ENCODE measurements at places on chromosomes 2 and 18.

DNA sequence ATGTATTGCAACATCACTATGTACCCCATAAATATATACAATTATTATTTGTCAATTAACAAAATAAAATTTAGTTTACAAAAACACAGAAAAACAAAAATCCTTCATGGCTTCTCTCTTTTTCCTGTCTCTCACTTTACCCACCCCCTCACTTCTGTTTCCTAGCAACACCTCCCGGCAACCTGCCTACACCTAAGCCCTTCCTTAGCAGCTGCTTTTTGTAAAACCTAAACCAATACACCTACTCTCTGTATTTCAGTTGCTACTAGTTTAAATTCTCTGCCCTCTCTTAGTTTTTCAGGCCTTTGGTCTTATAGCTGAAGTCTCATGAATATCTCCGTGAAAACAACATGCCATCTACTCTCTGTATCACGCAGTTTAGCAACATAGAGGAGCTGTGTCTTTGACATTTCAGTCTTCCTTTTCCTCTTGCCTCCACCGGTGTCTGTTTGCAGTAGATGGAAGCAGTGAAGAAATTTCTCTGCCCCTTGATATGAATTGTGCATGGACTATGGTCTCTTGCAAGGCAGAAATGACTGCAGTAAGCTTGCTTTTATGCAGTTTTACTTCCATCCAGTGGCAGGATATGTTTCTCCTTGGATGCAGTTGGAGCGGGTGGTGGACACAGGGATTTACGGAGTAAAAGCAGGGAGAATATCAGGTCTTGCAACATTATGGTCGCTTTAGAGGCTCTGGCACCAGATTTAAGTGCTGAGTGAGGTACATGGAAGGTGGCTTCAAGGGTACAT is 42.0 kb upstream of the ZDBF2 start:
- DNase-seq = no peak

DNA sequence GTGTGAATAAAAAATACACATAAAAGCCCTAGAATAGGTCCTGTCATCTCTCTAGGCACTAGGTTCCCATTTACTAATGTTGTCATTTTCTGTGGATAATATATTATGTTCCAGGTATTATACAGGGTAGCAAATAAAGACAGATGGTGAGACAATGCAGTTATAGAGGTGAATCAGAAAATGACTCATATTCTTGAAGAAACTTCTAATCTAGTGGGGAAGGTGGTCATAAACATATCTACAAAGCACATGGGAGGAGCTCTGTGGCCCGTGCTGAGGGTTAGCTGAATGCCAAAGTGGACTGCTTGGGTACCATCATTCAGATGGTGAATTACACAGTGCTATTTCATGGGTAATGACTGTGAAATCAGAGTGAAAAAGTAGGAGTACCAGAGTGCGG is 700.9 kb downstream of the ERBB4 start:
- DNase-seq = no peak

DNA sequence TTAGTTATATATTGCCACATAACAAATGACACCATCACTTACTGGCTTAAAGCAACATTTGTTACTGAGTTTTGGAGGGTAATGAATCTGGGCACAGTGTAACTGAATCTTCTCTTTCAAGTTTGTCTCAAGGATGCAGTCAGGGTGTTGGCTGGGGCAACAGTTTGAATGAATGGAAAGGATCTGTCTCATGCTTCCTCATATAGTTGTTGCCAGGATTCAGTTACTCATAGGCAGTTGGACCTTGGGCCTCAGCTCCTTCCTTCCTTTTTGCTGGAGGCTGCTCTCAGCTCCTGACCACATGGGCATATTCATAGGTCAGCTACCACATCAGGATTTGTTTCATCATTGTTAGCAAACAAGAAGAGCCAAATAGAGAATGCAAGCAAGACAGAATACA is 466.1 kb upstream of the MC4R start:
- peak; percentile 60 for DNase-seq

DNA sequence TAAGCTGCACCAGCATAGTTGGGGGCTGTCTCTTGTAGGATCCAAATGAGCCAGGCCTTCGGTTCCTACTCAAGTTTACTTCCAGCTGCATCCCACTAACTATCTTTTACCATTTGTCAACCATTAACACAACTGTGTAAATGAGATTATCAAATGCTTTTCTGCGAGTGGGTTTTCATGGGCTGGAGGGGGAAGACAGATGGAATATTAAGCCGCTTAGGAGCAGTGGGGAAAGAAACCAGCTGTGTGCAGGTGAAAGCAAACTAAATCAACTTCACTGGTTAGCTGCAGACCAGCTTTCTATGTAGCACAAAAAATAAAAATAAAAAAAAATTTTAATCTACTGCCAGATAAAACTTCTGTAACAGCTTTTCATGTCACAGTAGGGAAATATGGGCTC is 307.3 kb upstream of the FBXO11 start:
- DNase-seq = no peak

GRCh38 chr2:190110699-190111098 is 48.2 kb upstream of the MSTN start:
- DNase-seq = no peak

DNA sequence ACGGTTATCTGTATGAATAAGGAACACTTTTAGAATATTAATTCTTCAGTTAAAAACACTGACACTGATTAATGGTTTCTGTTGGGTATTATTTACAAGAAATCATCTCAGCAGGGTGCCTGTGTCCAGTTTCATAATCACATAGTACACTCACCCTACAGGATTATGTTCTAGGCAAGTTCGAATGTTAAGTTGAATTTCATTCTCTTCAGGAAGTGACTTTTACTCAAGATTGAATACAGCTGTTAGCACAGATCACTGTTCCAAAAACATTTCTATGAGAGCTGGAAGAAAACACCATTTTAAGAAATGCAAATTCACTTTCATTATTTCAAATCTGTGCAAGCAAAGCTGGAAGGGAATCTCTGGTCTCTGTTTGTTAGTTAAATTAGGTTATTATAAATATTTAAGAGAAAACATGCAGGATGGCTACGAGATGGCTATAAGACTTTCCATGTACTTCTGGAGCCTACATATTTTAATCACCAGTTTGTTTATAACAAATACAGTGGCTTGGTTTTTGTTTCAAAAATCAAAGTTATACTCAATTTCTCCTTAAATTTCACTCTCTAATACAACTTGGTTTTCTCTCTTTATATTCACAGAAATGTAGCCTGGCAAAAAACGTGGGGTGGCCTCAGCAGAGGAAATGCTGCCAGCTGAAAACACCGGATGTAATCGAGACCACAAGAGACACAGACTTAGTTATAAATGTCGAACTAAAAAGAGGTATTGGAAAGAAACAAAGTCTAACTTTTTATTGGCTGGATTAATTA is 65.8 kb downstream of the RBMS1 start:
- DNase-seq = no peak

GRCh38 chr2:184053326-184053725 is 545.0 kb upstream of the ZNF804A start:
- DNase-seq = peak; percentile 73

DNA sequence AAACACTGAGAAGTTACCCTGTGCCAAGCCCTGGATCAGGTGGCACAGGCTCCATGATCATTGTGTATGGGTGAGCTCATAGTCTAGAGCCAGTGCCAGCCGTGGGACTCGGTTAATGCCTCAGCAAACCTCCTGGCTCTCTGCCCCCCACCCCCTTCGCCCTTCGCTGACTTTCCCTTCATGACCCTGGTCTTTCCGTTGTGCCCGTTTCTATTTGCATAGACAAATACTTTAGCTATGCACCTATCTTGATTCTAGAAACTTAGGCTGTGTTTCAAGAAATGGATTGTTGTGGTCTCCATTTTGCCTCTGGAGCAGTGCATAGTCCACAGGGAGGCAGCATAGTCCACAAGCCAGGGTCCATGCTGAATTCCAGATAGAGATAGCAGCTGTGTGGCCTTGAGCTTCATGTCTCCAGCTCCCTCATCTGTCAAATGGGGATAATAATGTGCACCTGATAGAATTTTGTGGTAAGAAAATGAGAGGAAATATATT is 44.8 kb upstream of the KDM3A start:
- no peak for DNase-seq

GRCh38 chr18:53664575-53664974 is 559.9 kb downstream of the MBD2 start:
- DNase-seq = no peak

DNA sequence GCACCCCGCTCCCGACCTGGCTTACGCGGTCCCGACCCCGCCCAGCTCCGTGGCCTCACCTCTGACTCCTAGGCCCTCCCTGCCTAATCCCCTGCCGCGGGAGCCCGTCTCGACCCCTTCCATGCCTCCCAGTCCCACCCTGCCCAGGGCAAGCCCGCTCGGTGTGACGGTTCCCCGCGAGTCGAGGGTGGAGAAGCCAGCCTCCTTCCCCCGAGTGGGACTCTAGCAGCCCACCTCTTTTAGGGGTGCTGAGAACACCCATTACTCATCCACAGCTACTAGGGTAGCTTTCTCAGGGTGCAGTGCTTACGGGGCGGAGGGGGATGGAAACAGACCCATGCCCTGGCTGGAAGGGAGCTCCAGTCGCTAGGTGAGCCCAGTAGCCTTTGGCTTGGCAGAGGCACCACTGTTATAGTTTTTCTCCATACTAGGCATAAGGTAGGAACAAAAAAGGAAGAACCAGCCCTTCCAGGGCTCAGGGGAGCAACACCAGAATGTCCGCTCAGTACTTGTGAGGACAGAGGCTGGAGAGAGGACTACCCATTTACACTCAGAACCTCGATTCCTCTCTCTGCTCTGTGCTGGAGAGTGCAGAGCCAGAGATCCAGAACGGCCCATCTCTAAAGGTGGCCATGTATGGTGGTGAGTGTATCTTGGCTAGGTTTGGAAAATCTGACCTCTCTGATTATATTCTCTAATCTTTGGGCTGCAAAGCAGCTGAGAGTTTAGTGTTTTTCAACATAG is 606 bp downstream of the AGBL5 start:
- DNase-seq = no peak

DNA sequence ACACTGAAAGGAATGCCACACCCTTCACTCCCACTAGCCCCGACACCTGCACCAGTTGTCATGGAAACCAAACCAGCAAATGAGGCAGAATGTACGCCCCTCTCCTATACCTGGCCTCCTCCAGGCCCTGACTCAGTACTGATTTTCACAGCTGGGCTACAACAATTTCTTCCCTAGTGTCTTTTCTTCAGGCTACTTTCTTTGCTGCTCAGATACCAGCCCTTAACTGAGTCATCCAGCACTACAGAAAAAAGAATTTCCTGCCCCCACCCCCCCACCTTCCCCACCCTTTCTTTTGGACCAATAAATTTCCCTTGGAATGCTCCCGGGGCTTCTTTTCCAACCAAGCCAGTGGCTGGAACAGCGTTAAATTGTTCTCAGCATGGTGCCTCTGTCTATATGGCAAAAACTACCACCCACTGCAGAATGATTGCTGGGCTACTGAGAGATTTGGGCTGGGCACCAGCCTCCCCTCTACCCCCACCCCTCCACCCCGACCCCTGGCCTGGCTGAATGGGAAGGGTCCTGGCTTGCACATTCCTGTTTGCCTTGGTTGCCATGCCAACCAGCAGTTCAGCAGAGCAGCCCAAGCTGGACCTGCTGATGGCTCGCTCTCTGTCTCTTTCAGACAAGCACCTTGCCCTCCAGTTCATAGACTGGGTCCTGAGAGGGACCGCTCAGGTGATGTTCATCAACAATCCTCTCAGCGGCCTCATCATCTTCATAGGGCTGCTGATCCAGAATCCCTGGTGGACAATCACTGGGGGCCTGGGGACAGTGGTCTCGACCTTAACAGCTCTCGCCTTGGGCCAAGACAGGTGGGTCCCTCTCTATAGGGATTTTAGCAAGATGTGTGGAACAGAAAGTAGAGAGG is 11.3 kb downstream of the SLC14A2 start:
- DNase-seq = no peak

GRCh38 chr18:6954501-6954900 is 163.1 kb downstream of the LAMA1 start:
- DNase-seq = no peak

- DNase-seq = no peak
These were observed 38.7 kb downstream of the ZC3H8 start for GRCh38 chr2:112216167-112216566.

GRCh38 chr2:183903026-183903425 is 695.3 kb upstream of the ZNF804A start:
- no peak for DNase-seq

- DNase-seq = peak; percentile 87
These were observed 35.7 kb downstream of the CDC42EP3 start for GRCh38 chr2:37635504-37636380.

GRCh38 chr18:24659827-24660720 is 199.6 kb downstream of the HRH4 start:
- DNase-seq = no peak

- DNase-seq = no peak
These were observed 210.5 kb downstream of the ANAPC1 start for GRCh38 chr2:111673526-111673925.

DNA sequence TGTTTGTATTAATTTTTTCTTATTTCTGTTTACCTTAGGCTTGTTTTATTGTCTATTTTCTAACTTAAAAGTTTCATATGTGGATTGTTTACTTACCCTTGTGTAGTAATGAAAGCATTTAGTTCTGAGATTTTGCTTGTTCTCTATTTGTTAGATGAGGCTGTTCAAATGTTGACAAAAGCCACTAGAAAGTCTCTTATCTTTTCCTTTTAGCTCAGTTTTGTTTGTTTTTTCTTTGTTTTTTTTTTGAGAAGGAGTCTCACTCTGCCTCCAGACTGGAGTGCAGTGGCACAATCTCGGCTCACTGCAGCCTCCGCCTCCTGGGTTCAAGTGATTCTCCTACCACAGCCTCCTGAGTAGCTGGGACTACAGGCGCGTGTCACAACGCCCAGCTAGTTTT is 30.9 kb downstream of the USP14 start:
- DNase-seq = no peak

DNA sequence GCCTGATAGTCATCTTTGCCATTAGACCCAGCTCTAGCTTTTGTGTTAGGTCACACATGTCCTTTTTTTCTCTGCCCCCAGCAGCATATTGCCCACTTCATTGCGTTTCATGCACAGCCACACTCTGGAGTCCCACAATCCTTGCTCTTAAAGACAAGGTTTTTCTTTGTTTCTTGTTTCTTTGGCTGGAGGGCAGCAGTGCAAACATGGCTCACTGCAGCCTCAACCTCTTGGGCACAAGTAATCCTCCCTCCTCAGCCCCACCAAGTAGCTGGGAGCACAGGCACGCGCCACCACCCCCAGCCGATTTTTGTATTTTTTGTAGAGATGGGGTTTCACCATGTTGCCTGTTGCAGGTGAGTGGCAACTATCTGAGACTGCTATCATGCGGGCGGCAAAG is 16.9 kb upstream of the PAPOLG start:
- DNase-seq = no peak

GRCh38 chr2:143420313-143420712 is 291.1 kb downstream of the ARHGAP15 start:
- no peak for DNase-seq
